ENCODE measurements at places on chromosomes 2 and 18. TPM values are rescaled to one million over a fixed set of nuclear protein-coding genes. Genes with fewer than 3 reads are reported as not detected.

ABCB11 gene
- total RNA-seq = 0.02 TPM

IMPA2 gene
- total RNA-seq = 98.8 TPM

DNA sequence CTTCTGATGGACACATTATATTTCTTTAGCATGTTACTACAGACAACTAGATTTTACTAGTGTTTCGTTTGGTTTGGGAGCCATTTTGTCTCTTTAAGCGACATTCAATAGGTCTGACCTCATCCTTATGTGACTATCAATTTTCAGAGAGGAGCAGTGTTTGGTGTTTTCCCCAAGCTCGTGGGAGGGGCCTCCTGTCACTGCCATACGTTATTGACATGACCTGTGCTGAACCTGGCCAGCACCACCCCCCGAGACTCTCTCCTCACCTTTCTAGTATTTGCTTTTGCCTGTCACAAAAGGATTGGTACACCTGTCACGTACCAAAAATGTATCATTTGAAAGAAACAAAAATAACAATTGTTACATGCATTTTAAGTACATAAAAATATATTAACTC lies 69.3 kb downstream of the PSMG2 start:
- DNase-seq = no peak

HOXD13 gene
- not detected for total RNA-seq

RGPD3 gene
- total RNA-seq = 0.11 TPM

DNA sequence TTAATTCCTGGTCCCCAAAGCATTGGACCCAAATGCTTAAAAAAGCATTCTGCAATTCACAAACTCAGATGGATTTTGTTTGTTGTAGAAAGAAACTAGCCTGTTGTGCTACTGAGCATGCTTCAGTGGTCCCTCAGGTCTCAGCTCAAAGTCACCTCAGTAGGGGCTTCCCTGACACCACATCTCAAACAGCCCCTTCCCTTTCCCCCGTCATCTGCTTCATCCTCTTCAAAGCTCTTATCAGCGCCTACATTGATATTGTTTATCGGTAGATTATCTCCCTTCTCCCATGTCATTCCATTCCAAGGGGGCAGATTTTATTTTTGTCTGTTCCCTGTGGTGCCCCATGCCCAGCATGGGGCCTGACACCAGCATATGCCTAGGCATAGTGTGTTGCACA lies 172.9 kb downstream of the CELF4 start:
- no peak for DNase-seq

DNA sequence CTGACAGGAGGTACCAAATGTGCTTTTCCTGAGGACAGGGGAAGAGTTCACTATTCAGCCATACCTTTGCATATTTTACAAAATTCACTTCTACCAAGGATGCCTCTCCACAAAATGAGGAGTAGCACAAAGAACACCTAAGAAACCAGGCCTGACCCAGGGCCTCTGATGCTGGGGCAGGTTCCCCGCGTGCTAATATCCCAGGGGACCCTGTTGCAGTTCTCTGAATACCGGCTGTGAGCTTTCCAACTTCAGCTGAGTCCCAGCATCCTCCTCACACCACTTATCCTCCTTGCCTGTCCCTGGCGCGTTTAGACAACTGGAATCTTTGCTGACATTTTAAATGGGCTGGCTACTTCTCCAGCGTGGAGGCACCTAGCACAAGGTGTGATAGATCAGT lies 142.3 kb downstream of the BCL2 start:
- no peak for DNase-seq
